ENCODE measurements at places on chromosomes 2 and 18.

DNA sequence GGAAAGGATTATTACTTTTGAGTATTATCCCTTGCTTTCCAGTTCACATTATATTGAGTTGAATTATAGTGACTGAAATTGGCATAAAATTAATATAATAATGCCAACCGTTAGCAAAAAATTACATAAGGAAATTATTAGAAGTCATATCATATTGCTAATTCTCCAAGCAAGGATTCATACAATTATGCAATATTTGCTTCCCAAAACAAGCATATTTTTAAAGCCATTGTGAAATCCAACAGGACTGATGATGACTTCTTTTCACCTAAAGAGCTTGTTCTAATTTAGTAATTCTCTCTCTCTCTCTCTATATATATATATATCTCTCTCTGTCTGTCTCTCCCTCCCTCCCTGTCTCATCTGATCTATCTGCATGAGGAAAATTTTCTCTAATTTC lies 283.5 kb downstream of the DSEL start:
- no peak for DNase-seq

DNA sequence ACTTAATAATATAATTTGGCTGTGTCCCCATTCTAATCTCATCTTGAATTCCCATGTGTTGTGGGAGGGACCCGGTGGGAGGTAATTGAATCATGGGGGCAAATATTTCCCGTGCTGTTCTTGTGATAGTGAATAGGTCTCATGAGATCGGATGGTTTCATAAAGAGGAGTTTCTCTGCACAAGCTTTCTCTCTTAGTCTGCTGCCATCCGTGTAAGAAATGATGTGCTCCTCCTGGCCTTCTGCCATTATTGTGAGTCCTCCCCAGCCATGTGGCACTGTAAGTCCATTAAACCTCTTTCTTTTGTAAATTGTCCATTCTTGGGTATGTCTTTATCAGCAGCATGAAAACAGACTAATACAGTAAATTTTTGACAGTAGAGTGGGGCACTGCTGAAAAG lies 102.5 kb upstream of the LTBP1 start:
- DNase-seq = no peak

GRCh38 chr2:37868866-37869265 lies 56.2 kb upstream of the RMDN2 start:
- no peak for DNase-seq

- no peak for DNase-seq
Observed at GRCh38 chr2:163752267-163752666, 16.5 kb upstream of the FIGN start.

GRCh38 chr2:29278966-29279365 lies 163.8 kb downstream of the CLIP4 start:
- no peak for DNase-seq
